ENCODE measurements at places on chromosomes 7 and 10.

DNA sequence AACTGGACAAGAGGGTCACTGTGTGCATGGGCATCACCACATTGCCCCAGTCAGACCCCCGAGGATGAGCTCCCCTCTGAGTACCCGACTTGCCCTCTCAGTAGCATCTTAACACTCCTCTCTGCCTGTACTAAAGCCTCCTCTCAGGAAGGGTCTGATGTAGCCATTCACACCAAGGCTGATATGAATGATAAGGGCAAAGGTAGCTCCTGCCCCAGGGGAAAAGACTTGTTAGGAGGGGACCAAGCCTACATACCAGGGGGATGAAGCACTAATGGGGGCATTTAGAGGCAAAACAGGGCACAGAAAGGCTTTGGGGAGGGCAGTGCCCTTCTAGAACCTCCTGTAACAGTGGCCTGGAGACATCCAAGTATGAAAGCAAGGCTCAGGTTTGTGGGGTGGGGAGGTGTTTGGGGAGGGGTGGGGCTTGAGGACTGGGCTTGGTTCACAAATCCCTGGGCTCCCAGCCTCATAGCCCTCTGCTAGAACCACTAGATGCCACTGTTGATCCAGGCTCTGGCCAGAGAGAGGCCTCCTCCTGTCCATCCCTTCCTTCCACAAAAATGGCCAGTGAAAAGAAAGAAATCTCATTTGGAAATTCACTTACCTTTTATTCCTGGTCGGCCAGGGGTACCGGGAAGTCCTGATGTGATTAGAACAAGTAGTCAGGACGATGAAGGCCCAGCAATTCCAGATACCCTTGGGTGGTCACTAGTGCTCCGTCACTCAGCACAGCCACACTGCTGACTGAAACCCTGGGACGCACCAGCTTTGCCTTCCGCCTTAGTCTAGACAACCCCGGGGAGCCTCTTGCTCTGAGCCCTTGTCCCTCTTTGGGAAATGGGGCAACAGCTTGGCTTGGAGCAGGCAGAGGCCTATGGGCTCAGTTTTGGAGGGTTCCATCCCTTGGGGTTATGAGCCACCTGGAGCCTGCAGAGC lies 40.3 kb downstream of the COL17A1 start:
- no peak for DNase-seq

- DNase-seq: no peak
These were observed 50.7 kb downstream of the VIM start for GRCh38 chr10:17278607-17279240.

GRCh38 chr7:14047709-14048399 lies 58.4 kb upstream of the ETV1 start:
- no peak for DNase-seq

GRCh38 chr10:11154849-11155498 lies 137.3 kb downstream of the CELF2 start:
- DNase-seq: no peak

DNA sequence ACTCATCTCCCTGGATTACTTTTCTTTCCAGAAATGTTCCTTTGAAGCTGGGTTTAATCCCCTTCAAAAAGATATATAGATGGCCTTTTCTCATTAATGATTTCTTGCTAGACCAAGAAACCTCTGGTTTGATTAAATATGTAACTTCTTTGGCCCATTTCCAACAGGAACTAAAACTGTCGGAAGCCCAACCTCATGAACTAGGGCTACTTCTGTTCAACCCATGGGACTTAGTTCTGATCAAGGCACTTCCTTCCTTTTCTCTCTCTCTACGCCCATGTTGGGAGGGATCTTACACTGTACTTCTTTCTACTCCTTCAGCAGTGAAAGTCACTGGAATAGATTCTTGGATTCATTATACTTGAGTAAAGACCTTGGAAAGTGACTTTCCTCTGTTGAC lies 83.6 kb downstream of the TMEM106B start:
- DNase-seq: no peak

DNA sequence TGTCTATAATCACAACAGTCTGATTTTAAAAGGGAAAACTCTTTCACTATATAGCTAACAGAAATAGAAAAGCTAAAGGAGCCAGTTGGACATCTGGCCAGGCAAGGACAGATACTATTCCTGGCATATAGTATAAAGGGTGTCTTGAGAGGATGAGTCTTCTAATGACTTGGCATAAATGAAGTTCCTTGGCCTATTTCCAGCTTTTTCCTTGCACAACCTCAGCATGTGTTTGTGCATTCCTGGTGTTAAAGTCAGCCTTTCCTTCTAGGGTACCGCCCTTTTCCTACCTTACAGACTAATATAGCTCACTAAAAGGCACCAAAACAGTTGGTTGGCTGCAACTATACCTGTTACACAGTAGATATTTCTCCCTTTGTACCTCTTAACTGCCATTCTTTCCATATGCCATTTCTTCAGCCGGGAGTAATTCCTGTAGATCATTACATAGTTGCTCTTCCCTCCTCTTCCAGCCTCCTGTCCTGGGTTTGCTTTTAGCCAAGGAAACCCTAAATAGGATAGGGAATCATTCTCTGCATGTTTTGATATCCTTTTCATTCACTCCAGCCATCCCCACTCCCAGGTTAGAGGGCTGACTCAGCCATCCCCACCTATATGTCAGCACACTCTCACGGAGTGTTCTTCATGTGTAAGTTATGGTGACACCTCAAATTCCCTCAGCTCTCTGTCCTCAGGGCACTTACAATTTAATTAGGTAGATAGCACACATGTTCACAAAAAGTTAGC lies 102.1 kb upstream of the MDFIC start:
- no peak for DNase-seq

- no peak for DNase-seq
These were observed 52.7 kb downstream of the DIP2C start for GRCh38 chr10:636769-637168.

DNA sequence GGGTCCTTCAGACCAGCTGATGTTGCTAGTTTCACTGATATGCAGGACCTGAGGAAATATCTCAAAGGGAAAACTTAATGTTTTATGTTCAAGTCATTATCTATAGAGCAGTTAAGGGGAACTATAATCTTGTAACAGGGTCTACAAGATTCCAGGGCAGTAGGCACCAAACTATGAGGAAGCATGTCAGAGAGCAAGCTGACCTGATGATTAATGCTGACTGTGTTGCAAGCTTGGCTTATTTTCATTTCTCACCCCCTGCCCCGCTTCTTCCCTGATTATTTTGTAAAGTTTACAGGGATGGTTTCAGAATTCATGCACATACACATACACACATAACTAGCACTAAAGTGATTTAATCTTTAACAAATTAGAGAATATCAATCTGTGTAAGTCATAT lies 84.3 kb upstream of the CACNA2D1 start:
- no peak for DNase-seq

- DNase-seq: no peak
These were observed 316.5 kb upstream of the PHF14 start for GRCh38 chr7:10657201-10657600.

GRCh38 chr7:36673703-36674102 lies 50.6 kb downstream of the AOAH start:
- DNase-seq: no peak

- DNase-seq: no peak
These were observed 64.6 kb upstream of the MACROH2A2 start for GRCh38 chr10:69988094-69988493.

DNA sequence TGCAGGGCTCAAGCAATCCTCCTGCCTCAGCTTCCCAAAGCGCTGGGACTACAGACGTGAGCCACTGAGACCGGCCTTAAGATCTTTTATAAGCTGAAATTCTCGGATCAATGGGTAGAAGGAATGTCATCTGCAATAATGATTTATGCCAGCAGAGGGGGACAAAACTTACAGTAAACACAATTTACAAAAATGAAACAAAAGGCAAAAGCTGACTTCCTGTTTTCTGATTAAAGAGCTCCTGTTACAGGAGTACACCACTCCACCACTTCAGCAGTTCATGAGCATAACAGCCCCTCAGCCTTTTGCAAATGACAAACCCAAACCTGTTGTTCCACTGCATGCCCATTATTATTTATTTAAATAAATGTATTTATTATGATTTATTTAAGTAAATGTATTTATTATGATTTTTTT lies 88.5 kb upstream of the ATP6V0A4 start:
- peak; percentile 81 for DNase-seq

DNA sequence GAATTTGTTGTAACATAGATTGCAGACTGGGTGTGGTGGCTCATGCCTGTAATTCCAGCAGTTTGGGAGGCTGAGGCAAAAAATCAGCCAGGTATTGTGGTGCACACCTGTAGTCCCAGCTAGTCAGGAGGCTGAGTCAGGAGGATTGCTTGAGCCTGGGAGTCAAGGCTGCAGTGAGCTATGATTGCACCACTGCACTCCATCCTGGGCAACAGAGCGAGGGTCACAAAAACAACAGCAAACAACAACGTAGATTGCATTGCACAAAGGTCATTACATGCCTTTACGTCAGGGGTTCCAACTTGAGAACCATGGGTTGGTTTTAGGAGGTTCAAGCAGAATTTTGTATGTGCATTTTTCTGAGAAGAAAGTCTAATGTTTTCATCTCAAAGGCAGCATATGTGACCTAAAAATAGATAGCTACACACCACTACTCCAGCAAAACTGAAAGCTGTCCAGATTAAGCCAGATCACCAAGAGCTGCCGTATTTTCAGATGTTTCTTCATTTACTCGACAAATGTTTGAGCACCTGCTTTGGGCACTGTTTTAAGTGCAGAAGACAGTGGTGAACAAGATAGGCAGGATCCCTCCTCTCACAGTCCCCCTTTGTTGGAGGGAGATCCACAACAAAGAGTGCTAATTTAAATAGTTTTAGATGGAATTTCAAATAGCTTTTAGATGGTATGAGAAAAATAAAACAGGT lies 28.3 kb upstream of the CYP26C1 start:
- no peak for DNase-seq

DNA sequence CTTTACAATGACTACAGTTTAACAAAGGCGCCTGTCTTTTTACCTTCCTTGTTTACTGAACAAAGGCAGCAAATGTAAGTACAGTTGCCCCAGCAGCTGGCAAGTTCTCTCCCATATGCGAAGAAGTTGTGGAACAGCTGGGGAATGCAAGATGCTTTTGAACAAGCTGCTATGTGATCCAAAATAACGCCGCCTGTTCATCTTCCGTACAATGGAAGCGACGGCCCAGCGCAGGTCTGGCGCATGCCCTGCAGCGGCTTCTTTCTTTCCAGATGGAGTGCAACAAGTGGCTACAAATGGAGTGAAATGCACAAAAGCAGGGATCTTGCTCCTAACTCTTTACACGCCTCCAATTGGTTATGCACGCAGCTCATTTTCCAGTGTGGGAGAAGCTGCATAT lies 97.0 kb upstream of the SVIL start:
- no peak for DNase-seq

DNA sequence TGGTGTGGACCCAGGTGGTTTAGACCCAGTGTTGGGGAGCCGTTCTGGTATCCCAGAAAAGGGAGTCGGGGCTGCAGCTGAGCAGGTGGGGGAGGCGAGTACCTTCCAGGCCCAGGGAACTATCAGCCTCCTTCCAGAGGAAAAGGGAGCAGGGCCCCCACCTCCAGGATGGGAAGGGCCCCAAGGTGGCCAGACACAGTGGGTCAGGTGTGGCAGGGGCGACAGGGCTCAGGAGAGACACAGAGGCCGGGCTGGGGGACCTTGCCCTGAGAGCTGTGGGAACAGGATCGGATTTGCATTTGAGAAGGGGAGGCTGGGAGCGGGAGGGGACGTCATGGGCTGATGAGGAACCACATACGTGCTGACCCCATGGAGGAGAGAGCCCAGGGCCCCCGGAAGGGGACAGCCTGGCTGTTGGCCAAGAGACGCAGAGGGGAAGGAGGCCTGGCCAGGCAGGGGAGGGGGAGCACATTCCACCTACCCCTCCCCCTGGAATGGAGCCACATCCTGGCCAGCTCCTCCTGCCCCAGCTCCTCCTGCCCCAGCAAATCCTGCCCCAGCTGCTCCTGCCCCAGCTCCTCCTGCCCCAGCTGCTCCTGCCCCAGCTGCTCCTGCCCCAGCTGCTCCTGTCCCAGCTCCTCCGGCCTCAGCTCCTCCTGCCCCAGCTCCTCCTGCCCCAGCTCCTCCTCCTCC lies 9.7 kb upstream of the TTYH3 start:
- DNase-seq: no peak

DNA sequence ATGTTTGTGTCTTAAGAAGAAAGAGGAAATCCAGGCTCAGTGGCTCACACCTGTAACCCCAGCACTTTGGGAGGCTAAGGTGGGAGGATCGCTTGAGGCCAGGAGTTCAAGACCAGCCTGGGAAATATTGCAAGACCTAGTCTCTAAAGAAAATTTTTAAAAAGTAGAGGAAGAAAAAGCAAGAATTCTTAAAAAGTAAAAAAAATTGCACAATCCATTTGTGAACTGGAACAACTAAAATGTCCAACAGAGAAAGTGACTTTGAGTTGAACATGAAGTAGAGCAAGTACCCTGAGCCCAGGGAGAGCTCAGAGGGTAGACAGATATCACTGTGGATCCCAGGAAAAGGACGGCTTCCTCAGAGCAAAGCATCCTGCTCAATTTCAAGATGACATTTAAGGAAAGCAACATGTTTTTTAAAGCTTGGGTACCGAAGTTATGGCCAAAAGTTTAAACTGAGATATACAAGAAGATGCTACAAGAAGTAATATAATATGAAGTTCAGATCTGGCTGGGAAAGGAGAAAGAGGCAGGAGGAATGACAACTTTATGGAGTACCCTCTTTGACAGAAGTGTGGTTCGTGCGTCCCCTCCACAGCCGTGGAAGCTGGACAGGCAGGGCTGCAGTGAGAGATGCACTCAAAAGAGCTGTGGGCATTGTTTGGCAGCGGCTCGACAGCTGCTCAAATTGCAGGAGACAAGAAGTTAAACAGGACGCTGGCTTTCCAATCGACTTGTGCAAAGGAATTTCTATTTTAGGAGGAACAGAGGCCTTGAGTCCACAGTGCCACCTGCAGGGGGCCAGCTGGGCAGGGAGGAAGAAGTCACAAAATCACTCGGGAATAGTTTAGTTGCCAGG lies 201.3 kb downstream of the JCAD start:
- DNase-seq: no peak

GRCh38 chr7:36473454-36474282 lies 84.0 kb downstream of the ANLN start:
- peak; percentile 11 for DNase-seq

GRCh38 chr7:103983201-103983977 lies 6.1 kb downstream of the RELN start:
- no peak for DNase-seq

GRCh38 chr7:109579901-109580300 lies 1010.2 kb downstream of the DNAJB9 start:
- DNase-seq: no peak

- DNase-seq: no peak
These were observed 21.7 kb downstream of the SRRM3 start for GRCh38 chr7:76223286-76223972.

- DNase-seq: no peak
These were observed 23.7 kb downstream of the PRKAR2B start for GRCh38 chr7:107068156-107068555.

DNA sequence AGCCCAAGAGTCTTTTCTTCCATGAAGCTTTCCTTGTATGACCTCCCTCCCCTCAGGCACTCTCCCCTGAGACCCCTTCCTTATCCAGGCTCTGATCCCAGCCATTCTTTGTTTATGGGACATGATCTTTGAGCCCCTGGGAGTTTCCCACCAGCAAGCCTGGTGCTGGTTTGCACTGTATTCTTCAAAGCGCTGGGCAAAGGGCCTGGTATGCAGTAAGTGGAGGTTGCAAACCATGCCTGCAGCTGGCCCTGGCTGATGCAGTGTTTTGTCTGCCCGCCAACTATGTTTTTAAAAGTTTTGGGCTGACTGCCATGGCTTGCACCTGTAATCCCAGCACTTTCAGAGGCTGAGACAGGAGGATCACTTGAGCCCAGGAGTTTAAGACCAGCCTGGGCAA lies 6.8 kb upstream of the NODAL start:
- no peak for DNase-seq

All from CD4-positive, alpha-beta T cell treated with Interleukin-12 subunit alpha and Interleukin-12 subunit beta, for 1 hour (primary cell).